AG09309 (cell line): ENCODE measurements at places on chromosomes 7 and 10.

- DNase-seq: no peak
Observed at GRCh38 chr10:88019753-88020152, 156.3 kb downstream of the PTEN start.

- no peak for DNase-seq
Observed at GRCh38 chr10:58048936-58049335, 218.8 kb downstream of the IPMK start.

DNA sequence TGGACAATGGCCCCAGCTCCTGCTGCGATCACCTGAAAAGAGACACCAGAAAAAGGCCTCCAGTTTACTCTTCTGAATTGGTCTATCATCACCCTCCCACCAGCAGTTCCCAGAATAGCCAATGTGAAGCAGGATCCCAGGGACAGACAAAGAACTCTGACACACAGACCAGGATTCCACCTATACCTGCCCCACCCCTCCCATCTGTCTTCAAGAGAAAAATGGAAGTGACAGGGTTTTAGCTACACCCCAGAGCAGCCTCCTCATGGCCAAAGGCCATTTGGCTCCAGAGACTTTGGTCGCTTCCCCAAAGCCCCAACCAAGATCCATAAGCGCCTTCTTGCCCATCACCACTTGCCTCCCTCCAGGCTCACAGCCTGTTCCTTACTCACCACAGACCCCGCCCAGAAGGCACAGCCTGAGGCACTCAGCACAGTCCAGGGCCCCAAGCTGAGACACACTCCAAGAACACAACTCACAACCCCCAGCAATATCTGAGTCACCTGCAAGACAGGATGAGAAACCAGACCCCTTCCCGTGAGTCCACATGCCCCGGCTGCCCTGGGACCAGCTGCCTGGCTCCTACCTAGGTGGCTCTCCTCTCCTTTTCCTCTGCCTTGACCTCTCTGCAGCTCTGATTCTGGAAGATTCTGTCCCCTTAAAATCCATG lies 6.5 kb downstream of the TMEM176B start:
- no peak for DNase-seq

- DNase-seq: no peak
Observed at GRCh38 chr7:50312250-50313162, 8.0 kb downstream of the IKZF1 start.

DNA sequence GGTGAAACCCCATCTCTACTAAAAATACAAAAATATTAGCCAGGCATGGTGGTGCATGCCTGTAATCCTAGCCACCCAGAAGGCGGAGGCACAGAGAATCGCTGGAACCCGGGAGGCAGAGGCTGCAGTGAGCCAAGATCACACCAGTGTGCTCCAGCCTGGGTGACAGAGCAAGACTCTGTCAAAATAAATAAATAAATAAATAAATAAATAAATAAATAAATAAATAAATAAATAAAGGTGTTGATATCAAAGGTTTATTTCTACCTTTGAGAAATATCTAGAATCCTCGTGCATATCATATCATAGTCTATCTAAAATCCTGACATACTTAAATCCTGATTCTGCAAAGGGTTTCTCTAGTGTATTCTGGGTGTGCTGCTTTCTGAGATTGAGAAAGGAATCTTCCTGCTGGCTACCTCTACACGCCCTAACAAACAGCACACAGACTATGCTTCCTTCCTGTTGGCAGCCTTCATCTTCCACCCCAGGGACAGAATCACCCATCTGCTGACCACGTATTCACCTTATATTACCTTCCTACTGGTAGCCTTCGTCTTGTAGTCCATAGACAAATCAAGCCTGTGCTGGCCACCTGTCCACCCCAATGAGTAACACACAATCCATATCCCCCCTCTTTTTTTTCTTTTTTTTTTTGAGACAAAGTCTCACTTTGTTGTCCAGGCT lies 8.7 kb downstream of the ABLIM1 start:
- DNase-seq: no peak

DNA sequence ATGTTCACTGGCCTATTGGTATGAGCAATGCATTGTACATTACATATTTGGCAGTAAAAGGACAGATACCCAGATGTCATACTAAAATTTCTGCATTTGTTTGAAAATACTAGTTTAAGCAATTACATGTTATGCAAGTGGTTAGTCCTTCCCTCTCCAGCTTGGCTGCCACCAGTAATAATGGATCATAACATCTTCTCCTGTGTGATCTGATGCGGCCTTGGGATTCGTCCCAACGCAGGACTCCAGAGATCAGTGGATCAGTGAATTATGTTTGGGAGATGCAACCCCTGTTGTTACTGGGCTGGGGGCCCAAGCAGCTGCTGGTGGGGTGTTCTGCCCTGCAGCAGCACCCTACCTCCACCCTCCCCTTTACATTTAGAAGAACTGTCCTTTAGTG lies 11.2 kb upstream of the PDK4 start:
- DNase-seq: no peak
